Panc1 (cell line): ENCODE measurements at places on chromosomes 13 and 19. TPM values are rescaled to one million over a fixed set of nuclear protein-coding genes. Genes with fewer than 3 reads are reported as not detected.

DNA sequence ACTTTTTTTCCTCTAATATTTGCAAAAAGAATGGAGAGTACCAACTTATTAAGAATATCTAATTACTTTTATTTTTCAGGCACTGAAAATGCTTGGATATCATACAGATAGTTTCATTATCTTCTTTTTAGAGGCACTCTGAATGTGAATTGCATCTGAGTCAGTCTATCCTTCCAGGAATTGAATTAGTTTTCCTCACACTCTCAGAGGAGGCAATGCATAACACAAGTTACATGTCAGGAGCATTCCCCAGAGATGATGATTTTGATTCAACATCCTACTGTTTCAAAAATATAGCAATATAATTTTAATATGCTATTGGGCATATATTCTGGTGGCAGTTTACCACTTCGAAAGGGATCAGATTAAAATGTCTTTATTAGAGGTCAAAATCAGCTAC is 1315.4 kb downstream of the PCDH9 start:
- no peak overlapping the region for H3K27ac ChIP-seq
- no peaks in the 10 kb centered on the region for H3K4me1 ChIP-seq
- H3K27me3 ChIP-seq, result no peaks in the 10 kb centered on the region
- no peaks in the 10 kb centered on the region for H3K36me3 ChIP-seq
- no peak overlapping the region for H3K4me3 ChIP-seq
- DNase-seq, result no peak

- DNase-seq, result no peak
- no peak overlapping the region for H3K27ac ChIP-seq
Measured at GRCh38 chr13:86201477-86201876, 402.3 kb upstream of the SLITRK6 start.

DNA sequence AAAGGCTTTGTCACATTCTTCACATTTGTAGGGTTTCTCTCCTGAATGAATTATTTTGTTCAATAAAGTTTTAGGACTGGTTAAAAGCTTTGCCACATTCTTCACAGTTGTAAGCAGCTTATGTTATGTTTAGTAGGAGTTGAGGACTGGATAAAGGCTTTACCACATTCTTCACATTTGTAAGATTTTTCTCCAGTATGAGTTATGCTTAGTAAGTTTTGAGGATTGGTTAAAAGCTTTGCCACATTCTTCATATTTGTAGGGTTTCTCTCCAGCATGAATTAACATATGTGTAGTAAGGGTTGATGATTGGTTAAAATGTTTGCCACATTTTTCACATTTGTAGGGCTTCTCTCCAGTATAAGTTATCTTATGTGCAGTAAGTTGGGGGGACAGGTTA is 79.9 kb downstream of the ZNF431 start:
- H3K4me1 ChIP-seq, result no peaks in the 10 kb centered on the region
- no peak overlapping the region for H3K27ac ChIP-seq
- H3K4me3 ChIP-seq, result no peak overlapping the region
- no peak for DNase-seq
- no peaks in the 10 kb centered on the region for H3K36me3 ChIP-seq

DNA sequence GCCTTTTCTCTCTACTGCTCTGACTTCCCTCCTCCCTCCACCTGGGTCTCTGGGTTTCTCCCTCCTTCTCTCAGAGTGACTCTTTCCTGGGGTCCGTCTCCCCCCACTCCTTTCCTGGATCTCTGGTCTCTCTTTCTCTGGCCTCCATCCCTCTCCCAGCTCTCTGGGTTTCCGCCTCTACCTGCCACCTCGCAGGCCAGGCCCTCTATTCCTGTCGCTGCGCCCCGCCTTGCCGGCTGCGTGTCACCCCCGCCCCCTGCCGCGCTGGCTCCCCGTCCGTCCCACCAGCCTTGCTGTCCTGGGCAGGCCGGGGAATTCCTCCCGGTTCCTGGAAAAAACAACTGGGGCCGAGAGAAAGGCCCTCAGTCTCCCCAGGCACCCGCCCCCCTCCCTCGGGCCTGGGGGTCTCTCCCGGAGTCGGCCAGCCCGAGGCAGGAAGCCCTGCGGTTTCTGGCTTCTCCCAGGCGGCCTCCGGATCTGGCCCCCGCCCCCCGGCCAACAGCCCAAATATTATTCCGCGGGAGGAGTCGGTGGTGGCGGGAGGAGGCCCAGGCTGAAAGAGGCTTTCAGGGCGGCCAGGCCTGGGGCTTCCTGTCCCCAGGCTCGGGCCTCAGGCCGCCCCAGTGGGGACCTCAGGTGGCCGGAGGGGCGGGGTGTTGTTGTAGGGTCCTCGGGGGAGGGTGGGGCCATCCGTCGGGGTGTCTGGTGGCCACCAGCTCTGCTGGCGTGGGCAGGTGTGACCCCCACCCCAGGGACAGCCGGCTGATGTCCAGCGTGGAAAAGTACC is 9.3 kb downstream of the IRF2BP1 start:
- no peak overlapping the region for H3K27ac ChIP-seq
- no peaks in the 10 kb centered on the region for H3K36me3 ChIP-seq
- no peak for DNase-seq
- no peak overlapping the region for H3K4me3 ChIP-seq

The SSC5D gene
- 13.0 TPM for total RNA-seq

DNA sequence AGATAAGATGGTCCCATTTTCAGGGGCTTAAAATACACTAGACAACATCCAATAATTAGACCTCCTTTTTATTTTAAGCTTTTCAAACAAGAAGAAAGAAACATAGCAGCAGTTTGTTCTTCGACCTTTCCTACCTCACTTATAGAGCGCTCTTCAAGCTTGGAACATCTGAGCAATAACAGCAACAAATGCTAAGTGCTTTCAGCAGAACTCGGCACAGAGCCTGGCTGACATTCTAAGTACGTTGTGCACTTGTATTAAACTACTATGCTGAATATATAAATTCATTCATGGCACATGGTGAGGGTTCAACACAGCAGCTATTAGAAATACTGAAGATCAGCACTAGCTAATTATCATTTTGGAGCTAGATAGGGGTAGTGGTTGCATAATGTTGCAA is 256.1 kb upstream of the MAB21L1 start:
- DNase-seq, result no peak
- no peak overlapping the region for H3K27ac ChIP-seq
- H3K4me3 ChIP-seq, result no peak overlapping the region
- H3K4me1 ChIP-seq, result no peaks in the 10 kb centered on the region

The PROZ gene
- total RNA-seq, result not detected

GRCh38 chr19:54160182-54160811 is 776 bp upstream of the LENG1 start:
- DNase-seq, result no peak
- peaks cover 22% of the 10 kb centered on the region for H3K4me1 ChIP-seq
- H3K36me3 ChIP-seq, result peaks cover 3% of the 10 kb centered on the region
- peak overlapping the region; percentile 92 for H3K27ac ChIP-seq

The PDX1 gene
- 3.4 TPM for total RNA-seq

GRCh38 chr19:41521931-41522555 is 53.9 kb upstream of the CEACAM21 start:
- H3K27ac ChIP-seq, result no peak overlapping the region
- DNase-seq, result no peak
- H3K36me3 ChIP-seq, result no peaks in the 10 kb centered on the region
- H3K27me3 ChIP-seq, result peaks cover 38% of the 10 kb centered on the region

The TGFBR3L gene
- total RNA-seq, result 12.5 TPM

DNA sequence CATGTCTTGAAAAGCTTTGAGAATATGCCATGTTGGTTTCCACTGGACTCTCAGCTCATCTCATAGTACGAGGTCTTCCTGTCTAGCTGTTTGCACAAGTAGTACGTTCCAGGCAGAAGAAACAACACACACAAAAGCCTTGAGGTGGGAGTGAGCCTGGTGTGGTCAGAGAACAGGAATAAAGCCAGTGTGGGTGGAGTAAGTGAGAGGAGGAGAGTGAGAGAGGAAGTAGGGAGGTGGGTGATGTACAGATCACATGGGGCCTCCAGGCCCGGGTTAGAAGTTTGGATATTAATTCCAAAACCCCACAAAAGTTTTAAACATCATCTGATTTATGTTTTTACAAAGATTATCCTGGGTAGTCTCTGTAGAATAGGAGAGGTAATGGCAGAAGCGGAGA is 230.6 kb downstream of the MTUS2 start:
- H3K4me1 ChIP-seq, result no peaks in the 10 kb centered on the region
- H3K27me3 ChIP-seq, result no peaks in the 10 kb centered on the region
- DNase-seq, result no peak
- no peaks in the 10 kb centered on the region for H3K36me3 ChIP-seq

The MUC16 gene
- total RNA-seq, result 3.4 TPM

DNA sequence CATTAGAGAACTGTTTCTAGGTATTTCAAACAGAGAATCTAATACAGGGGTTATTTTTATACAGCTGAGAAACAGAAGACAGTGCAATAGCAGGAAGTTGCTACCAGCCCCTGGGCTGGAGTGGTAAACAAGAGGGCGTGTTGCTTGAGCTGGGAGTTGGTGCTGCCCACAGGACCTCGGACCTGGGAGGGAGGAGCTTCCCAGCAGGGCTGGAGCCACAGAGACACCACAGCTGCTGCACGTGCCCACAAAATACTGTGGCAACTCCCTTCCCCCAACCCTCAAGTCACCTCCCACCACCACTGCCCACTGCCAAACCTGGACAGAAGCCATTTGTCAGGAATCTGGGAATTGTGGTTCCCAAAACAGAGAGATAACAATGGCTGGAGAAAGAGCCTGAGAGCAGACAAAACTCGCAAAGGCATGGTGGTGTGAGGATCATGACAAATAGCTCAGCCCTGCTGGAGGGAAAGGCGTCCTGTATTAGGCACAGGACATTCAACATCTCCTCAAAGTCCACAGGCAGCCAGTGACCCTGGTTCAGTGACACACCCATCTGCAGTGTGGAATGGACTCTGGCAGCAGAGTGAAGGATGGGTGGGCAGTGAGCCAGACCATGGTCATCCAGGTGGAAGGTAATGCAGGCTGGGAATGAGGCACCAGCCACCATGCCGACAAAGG is 57.2 kb downstream of the SPATA13 start:
- no peak overlapping the region for H3K4me3 ChIP-seq
- H3K4me1 ChIP-seq, result peaks cover 3% of the 10 kb centered on the region; the same call in 1 of the 2 replicates
- no peaks in the 10 kb centered on the region for H3K36me3 ChIP-seq
- H3K27me3 ChIP-seq, result no peaks in the 10 kb centered on the region
- no peak overlapping the region for H3K27ac ChIP-seq

DNA sequence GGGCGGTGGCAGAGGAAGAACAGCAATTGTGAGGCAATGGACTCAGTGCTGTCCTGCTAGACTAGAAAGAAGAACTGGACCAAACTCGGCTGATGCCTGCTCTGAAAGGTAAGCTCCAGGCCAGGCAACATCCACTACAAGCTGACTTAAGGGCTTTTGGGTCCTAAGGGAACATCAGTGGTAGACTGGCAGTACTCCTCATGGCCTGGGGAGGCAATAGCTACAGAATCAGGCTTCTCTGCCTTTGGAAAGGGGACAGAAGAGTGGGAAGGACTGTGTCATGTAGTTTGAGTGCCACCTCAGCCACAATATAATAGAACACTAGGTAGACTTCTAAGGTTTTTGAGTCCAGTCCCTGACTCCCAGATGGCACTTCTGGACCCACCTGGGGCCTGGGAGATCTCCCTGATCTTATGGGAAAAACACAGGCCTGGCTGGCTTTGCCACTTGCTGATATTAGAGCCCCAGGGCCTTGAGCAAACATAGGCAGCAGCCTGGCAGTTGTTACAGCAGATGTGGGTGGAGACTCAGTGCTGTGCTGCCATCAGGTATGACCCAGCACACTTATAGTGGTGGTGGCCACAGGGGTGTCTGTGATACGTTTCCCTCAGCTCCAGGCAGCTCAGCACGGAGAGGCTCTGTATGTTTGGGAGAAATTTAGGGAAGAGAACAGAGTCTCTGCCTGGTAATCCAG is 9.2 kb upstream of the CLC start:
- H3K27me3 ChIP-seq, result peaks cover 92% of the 10 kb centered on the region
- H3K36me3 ChIP-seq, result no peaks in the 10 kb centered on the region
- DNase-seq, result no peak
- H3K4me1 ChIP-seq, result no peaks in the 10 kb centered on the region
- H3K27ac ChIP-seq, result no peak overlapping the region

GRCh38 chr13:27242702-27243101 is 8.7 kb upstream of the RPL21 start:
- no peak overlapping the region for H3K27ac ChIP-seq
- no peak overlapping the region for H3K4me3 ChIP-seq
- no peak for DNase-seq
- H3K27me3 ChIP-seq, result no peaks in the 10 kb centered on the region
- no peaks in the 10 kb centered on the region for H3K36me3 ChIP-seq

- DNase-seq, result peak; percentile 24
- H3K4me1 ChIP-seq, result no peaks in the 10 kb centered on the region
- H3K27ac ChIP-seq, result peak within 1 kb of the TSS; percentile 84
- peaks cover 5% of the 10 kb centered on the region for H3K36me3 ChIP-seq
- peak within 1 kb of the TSS; percentile 71 for H3K4me3 ChIP-seq
Measured at GRCh38 chr19:51904331-51905165, at the start of gene ZNF649. TSS of gene ZNF649 (minus strand) at chr19:51905017. CDS start at chr19:51900107, 4,910 bp downstream.

The EBPL gene
- total RNA-seq, result 60.9 TPM

The ATXN8OS gene
- not detected for total RNA-seq

DNA sequence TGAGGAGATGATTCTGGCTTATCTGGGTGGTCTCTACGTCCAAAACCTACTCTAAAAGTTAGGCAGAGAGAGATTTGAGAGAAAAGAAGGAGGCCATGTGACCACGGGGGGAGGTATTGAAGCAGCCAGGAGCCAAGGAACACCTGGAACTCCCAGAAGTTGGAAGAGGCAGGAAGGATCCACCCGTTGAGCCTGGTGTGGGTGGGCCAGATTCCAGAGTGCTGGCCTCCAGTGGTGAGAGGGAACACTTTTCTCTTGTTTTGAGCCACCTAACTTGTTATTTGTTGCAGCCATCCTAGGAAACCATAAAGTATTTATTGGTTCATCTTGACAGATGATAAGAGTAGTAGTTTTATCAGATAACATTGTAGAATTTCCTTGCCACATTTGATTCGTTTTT is 396.9 kb downstream of the MYO16 start:
- no peak overlapping the region for H3K27ac ChIP-seq
- no peak overlapping the region for H3K4me3 ChIP-seq
- no peaks in the 10 kb centered on the region for H3K4me1 ChIP-seq
- H3K27me3 ChIP-seq, result no peaks in the 10 kb centered on the region
- no peak for DNase-seq

- H3K36me3 ChIP-seq, result peaks cover 13% of the 10 kb centered on the region
- peak within 1 kb of the TSS; percentile 85 for H3K27ac ChIP-seq
- H3K27me3 ChIP-seq, result no peaks in the 10 kb centered on the region
- peak; percentile 100 for DNase-seq
Measured at GRCh38 chr19:39445196-39446111, at the start of gene SUPT5H. TSS of gene SUPT5H (plus strand) at chr19:39445582. CDS start at chr19:39445891, 309 bp downstream.

The KLK2 gene
- not detected for total RNA-seq

DNA sequence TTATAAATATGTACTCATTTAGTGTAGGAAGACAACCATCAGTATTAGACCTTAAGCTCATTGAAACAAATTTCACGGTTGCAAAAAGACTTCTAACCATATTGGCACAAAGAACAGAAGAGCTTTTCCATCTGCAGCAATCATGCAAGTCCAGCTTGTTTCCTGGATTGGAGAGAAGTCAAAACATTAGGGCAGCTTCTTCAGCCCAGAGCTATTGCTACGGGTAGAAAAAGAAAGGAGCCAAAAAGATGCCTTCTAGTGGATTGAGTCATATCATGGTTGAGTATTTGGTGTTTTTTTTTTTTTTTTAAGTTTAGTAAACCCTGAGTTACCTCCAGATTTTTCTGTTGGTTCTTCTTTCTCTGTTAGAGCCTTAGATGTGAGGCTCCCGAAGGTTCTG is 99.8 kb downstream of the WDFY2 start:
- no peaks in the 10 kb centered on the region for H3K36me3 ChIP-seq
- no peak overlapping the region for H3K4me3 ChIP-seq
- H3K4me1 ChIP-seq, result peaks cover 8% of the 10 kb centered on the region
